Kidney tubule cell (primary cell): ENCODE measurements at places on chromosomes 1 and 21.

DNA sequence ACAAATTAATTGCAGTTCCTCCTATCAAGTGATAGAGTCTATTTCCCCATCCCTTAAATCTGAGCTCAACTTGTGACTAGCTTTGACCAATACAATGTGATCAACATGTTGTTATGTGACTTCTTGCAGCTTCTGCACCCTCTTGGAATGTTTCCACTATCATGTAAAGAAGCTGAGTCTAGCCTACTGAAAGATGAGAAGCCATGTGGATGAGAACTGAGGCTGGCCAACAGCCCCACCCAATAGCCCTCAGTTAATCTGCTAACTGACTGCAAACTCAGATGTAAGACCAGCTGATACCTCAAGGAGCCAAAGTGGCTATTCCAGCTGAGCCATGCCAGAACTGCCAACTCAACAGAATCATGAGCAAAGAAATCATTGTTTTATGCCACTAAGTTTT is 44.0 kb downstream of the LYST start:
- no peak for DNase-seq

- peak; percentile 93 for DNase-seq
Measured at GRCh38 chr21:38831526-38832467, 26.1 kb downstream of the ETS2 start.

DNA sequence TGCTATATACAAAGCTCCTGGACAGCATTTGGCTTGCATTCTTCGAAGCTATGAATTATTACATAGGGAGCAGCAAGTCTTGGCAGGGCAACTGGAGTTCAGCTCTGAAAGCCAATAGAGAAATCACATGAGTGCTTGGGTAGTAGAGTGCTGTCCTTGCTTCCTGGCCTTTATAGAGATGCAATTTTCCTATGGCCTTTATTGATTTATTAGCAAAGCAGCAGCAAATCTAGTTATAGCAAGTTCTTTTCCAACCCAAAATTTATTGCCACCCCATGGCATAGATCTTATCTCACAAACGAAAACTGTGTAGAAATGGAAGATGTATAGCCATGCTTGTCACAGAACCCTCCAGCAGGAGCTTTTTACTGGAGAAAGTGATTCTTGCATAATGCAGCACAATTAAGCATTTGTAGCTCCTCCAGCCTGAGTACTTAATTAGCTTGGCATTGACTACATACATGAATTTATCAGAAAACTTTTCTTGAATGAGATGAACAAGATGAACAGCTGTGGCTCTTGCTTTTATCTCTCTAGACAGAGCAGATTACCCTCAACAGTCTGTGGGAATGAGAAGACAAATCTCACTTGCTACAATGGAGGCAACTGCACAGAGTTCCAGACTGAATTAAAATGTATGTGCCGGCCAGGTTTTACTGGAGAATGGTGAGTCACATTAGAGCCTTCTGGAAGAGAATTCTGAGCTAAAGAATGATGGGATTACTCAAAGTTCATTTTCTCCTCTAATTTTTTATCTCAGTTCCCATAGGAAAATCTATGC is 170.1 kb downstream of the CRB1 start:
- DNase-seq: no peak

GRCh38 chr1:182087304-182087703 is 25.8 kb upstream of the ZNF648 start:
- DNase-seq: no peak

- DNase-seq: no peak
Measured at GRCh38 chr1:70220015-70220414, 1.2 kb upstream of the SRSF11 start.

- no peak for DNase-seq
Measured at GRCh38 chr1:24970926-24971875, 41.1 kb upstream of the RUNX3 start.

DNA sequence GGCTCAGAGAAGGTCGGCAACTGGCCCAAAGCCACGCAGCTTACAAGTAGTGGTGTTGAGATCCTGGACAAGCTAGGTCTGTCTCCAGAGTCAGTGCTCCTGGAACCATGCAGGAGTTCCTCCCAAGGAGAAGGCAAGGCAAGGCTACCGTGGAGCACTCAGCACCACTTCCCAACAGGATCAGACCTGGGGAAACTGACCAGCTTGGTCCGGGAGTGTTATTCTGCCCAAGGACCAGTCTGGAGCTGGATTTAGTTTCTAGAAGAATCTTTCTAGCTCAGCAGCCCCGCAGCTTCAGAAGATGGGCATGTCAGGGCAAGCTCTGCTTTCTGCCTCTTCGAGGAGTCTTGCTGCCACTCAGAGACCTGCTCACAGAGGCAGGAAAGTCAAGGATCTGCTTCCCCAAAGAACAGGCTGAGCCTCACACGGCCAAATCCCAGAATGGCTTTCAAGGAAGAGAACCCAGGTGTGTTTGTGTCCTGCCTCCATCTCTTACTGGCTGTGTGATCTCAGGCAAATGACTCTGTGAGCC is 302.8 kb downstream of the MATN1 start:
- DNase-seq: no peak

- DNase-seq: no peak
Measured at GRCh38 chr1:175237389-175237788, 44.8 kb upstream of the KIAA0040 start.

DNA sequence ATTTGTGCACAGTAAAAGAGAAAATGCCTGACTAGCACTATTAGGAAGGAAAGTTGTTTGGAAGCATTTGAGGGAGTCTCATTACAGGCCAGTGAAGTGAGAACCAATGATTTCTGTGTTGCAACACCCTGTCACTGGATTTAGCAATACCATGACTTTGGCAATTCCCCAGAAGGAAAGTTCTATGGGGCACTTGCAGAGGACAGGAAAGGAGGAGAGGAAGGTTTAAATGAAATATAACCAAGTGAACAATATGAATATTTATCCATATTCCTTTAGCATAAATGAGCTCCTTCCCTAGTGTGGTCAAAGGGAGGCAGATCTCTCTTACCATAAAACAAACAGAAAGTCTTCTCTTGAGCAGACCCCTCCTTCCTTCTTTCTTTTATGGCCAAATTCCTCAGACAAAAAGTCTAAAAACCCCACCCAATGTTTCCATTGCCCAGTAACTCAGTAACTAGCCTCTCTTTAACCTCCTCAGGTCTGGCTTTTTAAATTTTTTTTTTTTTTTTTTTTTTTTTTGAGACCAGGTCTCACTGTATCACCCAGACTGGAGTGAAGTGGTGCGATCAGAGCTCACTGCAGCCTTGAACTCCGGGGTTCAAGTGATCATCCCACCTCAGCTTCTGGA is 5.5 kb downstream of the TLR5 start:
- peak; percentile 35 for DNase-seq

- no peak for DNase-seq
Measured at GRCh38 chr1:198520524-198521254, 19.8 kb downstream of the ATP6V1G3 start.

DNA sequence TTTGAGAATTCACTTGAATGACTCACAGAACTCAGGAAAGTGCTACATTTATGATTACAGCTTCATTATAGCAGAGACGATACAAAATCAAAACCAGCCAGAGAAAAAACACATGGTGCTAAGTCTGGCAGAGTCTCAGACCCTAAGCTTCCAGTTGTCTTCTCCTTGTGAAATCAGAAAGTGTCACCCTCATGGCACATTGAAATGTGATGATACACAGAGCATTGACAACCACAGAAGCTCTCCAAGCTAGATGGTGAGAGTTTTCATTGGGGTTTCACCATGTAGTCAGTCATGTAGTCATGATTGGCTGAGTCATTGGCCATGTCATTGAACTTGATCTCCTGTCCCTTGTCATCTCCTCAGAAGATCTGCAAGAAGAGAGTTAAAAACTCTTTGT is 526.6 kb downstream of the MRPL39 start:
- DNase-seq: peak; percentile 2

DNA sequence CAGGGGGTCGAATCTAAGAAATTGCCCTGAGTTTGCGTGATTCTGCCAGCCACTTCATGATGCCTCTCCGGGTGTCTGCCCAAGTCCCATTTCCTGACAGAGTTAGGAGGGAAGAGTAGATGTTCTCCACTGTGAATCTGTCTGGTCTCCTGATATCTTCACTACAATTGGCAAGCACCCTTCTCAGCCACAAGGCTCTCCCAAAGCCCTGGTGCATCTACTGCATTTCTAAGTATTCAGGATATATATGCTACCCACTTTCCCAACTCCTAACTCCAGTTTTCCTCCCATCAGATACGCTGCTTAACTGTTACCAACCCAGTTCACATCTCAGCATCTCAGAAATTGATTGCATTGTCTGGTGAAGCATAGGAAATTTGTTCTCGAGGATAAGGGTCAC is 25.9 kb upstream of the OVAAL start:
- no peak for DNase-seq

DNA sequence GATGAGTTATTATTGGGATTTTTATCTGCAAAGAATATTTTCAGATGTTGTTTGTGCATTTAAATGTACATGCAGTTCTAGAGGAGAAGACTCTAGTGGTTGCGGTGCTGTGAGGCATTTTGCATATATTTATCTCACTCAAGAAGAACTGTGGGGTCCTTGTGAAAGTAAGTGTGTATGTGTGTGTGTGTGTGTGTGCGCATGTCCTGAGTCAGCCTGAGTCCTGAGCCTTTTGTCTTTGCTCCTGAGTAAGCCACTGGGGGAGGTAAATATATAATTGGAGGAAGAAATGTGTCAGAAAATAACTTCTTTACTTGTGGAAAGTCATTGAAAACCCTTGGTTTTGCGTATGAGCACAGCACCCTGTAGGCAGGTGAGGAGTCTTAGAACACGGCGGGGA is 55.6 kb upstream of the CD34 start:
- peak; percentile 5 for DNase-seq

GRCh38 chr21:29637134-29637533 is 302.7 kb downstream of the GRIK1 start:
- no peak for DNase-seq

GRCh38 chr1:216616425-216616824 is 106.8 kb downstream of the ESRRG start:
- no peak for DNase-seq

DNA sequence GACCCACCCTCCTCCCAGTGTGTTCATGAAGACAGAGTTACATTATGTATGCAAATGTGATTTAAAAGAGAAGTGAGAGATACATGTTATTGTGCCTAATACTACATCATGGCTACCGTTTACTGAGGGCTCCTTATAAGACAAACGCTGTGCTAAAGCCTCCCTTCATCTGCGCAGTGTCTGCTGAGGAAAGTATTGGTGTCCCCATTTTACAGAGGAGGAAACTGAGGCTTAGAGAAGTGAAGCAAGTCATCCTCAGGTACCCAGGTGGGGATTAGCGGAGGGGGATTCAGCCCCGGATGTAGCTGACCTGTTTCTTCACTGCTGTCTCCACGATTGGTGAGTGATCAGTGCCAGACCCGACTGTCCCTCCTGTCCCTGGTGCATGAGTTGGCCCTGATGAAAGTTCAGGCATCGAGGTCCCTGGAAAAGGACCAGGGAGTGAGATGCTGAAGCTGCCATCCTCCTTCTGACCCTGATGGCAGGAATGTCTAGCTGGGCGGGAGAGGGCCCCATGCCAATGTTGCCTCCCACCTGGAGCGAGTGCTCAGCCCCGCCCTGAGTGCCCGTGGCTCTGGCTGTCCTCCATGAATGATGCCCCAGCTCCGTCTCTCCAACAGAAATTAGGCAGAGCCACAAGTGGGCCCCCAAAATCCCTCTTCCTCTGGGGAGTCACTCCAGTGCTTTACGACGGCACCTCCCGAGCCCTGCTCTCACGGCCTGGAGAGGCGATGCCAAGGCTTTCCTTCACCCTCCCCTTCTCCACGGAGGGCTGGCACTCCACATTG is 204.7 kb downstream of the KAZN start:
- no peak for DNase-seq

- peak; percentile 62 for DNase-seq
Measured at GRCh38 chr1:1290238-1290731, 10.0 kb downstream of the SCNN1D start.

- DNase-seq: peak; percentile 42
Measured at GRCh38 chr1:32816676-32817158, 441 bp downstream of the YARS1 start.

- no peak for DNase-seq
Measured at GRCh38 chr1:56712150-56712549, 67.0 kb downstream of the PRKAA2 start.

GRCh38 chr1:111735858-111736544 is 3.2 kb downstream of the INKA2 start:
- no peak for DNase-seq

- DNase-seq: no peak
Measured at GRCh38 chr1:209755926-209756614, at the start of gene TRAF3IP3. Gene TRAF3IP3 (plus strand): TSS chr1:209756053. CDS start chr1:209760040, 3,987 bp downstream.

- DNase-seq: no peak
Measured at GRCh38 chr1:165699577-165699976, 1.2 kb upstream of the ALDH9A1 start.

DNA sequence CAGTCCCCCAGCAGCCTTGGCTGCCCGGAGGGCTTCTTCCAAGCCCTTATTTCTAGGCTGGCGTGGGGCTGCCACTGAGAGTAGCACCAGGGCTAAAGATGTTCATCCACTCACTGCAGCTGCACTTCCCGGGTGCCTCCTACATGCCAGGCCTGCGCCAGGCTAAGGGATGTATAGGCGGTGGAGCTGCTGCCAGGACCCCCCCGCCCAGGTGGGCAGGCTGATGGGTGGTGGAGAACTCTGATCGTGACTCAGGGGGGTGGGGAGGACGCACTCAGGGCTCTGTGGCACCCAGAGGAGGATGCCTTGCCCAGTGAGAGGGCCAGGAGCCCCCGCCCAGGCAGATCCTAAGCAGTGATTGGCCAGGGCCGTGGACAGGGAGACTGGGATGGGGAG is 34.1 kb downstream of the CFAP74 start:
- no peak for DNase-seq

- DNase-seq: no peak
Measured at GRCh38 chr21:43881283-43881682, 16.3 kb downstream of the AGPAT3 start.

DNA sequence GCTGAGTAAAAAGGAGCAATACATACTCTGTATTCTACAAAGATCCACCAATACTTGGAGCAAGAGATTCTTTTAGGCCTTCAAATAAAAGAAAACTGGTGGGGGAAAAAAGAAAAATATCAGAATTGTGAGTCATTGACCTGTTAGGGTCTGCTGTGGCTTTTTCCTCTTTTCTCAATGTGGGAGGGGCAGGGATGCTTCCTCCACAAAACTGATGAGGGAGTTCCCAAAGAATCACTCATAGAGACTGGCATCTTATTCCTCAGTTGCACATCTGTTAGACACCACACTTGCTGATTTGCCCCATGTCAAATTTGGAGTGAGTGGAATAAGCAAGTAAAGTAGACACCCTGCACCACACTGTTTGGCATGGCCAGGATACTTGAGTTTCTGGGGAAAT is 16.6 kb downstream of the C1orf141 start:
- DNase-seq: peak; percentile 35
